ENCODE measurements at places on chromosomes 7 and 10.

DNA sequence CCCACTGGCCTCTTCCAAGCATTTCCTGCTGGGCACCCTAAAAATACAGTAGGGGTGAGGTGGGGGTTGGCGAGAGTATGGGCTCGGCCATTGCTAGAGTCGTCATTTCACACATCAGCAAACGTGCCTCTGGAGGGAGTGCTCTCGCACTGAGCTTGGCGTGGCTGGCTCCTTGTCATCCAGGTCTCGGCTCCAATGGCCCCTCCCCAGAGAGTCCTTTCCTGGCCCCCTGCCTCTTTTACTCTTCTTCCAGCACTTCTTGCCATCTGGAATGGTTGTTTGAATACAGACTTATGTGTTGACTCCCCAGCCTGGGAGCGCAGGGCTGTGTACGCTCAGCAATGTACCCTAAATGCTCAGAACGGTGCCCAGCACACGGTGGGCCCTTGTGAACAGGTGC, 18.8 kb downstream of the UNC5B start:
- DNase-seq, result no peak

DNA sequence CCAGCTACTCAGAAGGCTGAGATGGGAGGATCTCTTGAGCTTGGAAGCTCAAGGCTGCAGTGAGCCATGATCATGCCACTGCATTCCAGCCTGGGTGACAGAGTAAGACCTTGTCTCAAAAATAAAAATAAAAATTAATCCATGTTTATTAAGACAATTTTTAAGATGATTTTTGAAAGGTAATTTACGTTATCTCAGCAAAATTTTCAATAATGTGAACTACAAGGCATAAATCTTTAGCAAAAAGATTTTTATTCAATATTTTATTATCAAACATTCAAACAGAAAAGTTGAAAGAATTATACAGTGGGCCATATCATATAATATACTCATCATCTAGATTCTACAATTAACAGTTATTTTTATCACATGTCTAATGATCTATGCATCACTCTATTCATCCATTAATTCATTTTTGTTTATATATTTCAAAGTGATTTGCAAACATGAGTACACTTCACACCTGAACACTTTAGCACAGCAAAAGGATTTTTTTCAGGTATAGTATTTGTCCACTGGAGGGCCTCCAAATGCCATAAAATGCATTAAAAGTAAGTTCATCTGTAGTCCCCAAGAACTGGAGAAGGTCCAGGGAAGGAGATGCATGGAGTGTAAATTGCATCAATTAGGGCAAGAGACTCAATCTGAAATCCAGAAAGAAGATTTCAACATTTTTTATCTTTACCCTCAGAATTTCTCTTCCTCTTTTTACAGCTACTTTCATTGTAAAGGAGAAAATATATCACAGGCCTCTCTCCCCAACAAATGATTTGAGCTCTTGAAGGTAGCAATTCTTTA, 38.6 kb upstream of the RSBN1L start:
- DNase-seq, result peak; percentile 79

- DNase-seq, result no peak
Measured at GRCh38 chr7:29447828-29448227, 115.8 kb upstream of the PRR15 start.

DNA sequence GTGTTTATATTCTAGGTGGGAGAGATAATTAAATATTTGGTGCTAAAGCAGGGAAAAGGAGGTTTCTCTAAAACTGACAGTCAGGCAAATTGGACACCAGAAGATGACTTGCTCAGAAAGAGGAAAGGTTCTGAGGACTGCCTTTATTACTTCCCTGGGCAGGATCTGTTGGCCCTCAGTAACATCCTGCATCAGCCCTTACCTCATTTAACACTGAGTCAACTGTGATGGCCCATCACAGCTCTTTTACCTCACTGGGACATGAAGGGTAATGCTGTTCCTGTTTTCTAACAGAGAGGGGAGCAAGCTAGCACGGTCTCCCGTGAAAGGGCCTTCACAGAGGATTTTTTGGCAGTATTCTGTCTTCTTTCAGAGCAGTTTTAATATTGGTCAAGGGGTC, 12.0 kb downstream of the PPP1R17 start:
- DNase-seq, result no peak

DNA sequence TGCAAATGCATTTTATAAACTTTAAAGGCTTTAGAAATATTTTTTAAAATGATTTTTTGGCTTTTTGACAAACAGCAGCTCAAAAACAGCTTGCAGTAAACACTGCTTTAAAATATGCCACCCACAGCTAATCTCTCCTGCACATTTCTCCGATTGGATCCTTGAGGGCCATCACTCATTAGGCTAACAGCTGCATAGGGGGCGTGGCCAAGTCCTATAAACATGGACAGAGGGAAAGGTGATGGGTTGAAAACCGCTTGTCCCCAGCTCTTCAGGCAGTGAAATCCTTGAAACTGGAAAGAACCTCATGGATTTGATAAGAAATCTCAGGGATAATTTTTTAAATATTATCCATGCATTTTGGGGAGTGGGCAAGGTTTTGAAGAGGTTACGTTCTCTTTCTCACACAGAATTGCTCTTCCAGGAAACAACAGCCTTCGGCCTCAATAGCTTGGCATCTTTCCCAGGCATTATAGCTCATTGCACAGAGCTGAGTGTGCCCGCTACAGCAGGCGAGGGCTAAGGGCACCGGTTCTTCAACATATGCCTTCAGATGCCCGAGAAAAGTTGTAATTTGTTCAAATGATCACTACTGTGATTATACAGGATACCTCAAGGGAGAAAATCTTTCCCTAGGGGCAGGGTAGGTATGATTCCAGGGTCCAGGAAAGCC, 1.7 kb downstream of the PLEKHS1 start:
- peak; percentile 90 for DNase-seq

DNA sequence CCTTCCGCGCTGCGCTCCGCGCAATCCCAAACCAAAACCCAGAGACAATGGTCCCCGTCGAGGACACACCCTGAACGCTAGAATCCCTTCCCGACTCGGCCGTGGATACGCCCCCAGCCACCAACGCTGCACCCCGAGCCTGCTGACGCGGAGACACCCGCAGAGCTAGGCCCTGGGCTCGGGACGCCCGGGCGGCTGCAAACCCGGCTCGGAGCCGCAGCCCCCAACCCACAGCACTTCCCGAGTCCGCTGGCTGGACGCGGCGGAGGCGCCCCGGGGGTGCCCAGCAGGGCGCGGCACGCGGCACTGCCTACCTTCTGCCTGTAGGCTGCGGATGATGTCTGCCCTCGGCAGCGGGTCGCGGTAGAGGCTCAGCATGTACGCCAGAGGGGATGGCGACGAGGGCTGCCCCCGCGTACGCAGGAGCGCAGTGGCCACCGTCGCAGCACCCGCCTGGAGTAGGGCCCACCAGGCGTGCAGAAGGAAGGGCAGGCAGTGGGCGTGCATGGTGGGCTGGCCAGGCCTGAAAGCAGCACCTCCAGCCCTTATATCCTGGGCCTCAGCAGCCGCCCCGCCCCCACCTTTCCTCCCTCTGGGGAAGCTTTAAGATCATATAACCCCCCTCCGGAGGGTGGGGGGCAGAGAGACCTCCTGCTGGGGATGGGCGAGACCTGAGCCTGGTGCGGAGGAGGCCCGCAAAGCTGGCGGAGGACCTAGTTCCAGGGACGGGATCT, at the start of gene NODAL:
Gene NODAL, minus strand, starts transcription at position 521 of the 734 bp plus-strand sequence. Its CDS starts 14 bp downstream, at position 507.
- no peak for DNase-seq

- peak; percentile 90 for DNase-seq
Measured at GRCh38 chr10:86899670-86900276, 57.6 kb downstream of the MMRN2 start.

GRCh38 chr10:101901340-101901739, 57.7 kb upstream of the KCNIP2 start:
- peak; percentile 33 for DNase-seq

Data from tongue (tissue), 3 donors.